ENCODE measurements at places on chromosomes 16 and 17.

DNA sequence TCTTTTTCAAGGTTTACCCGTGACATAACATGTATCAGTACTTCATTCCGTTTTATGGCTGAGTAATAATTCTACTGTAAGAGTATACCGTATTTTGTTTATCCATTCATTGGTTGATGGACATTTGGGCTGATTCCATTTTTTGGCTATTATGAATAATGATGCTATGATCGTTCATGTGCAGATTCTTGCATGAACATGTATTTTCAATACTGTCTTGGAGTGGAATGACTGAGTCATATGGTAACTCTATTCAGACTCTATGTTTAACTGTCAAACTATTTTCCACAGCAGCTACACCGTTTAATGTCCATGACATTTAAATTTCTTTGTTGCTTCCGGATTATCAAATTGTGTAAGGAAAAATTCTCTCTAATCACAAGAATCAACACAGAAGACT, 17.9 kb downstream of the BFAR start:
- DNase-seq, result no peak

DNA sequence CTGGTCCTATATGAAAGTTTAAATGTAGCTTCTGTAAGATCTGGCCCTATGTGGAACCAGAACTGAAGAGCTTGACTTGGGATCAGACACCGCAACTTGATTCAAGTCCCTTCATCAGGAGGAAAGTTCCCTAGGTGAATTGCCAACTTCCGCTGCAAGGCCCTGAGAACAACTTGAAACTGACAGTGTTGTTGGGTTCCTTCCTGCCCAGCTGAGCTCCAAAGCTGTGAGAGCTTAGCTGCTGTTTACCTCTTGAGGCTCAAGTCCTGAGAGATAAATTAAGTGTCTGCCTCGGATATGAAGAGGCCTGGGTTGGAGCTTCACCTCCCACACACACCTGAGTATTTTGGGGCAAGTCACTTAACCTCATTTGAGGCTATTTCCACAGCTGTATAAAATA, 44.7 kb downstream of the REXO5 start:
- no peak for DNase-seq

DNA sequence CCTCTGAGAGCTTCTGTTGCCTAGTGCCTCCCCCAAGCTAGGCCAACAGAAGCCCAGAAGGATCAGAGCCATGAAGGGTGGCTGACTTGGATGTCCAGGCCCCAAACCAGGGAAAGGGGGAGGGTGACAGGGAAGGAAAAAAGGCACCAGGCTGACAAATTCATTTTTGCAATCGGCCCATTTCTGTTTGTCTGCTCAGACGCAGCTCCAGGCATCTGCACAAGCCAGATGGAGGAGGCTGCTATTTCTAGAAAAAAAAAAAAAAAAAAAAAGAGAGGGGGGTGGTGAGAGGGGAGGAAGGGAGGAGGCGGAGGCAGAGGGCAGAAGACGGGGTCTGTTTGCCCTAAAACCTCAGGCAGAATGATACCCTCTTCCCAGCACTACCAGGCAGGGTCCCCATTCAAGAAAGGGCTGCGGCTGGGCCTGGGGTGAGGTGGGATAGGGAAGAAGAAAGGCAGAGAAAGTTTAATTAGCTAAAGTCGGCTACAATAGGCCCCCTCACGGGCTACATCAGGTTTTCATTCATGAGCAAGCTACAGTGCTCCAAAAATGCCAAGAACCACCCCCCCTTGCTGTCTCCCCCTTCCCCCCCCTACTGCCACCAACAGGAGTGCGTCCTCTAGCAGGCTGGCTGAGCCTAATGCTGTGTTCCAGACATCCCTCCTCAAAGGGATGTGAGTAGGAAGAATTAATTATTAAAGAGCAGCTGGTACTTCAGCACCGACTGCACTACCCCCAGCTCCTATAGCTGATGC, 2.4 kb downstream of the HDAC5 start:
- DNase-seq, result no peak

GRCh38 chr16:84925773-84926372, 85.5 kb downstream of the ZDHHC7 start:
- no peak for DNase-seq

- no peak for DNase-seq
Observed at GRCh38 chr16:23682181-23682580, 3.5 kb downstream of the PLK1 start.

- DNase-seq, result no peak
Observed at GRCh38 chr16:57384248-57385070, 12.2 kb downstream of the CX3CL1 start.

- no peak for DNase-seq
Observed at GRCh38 chr16:56310690-56311089, 114.7 kb downstream of the AMFR start.

GRCh38 chr16:77617996-77618395, 104.3 kb upstream of the NUDT7 start:
- DNase-seq, result no peak

GRCh38 chr17:9905902-9906301, 831 bp upstream of the RCVRN start:
- no peak for DNase-seq

DNA sequence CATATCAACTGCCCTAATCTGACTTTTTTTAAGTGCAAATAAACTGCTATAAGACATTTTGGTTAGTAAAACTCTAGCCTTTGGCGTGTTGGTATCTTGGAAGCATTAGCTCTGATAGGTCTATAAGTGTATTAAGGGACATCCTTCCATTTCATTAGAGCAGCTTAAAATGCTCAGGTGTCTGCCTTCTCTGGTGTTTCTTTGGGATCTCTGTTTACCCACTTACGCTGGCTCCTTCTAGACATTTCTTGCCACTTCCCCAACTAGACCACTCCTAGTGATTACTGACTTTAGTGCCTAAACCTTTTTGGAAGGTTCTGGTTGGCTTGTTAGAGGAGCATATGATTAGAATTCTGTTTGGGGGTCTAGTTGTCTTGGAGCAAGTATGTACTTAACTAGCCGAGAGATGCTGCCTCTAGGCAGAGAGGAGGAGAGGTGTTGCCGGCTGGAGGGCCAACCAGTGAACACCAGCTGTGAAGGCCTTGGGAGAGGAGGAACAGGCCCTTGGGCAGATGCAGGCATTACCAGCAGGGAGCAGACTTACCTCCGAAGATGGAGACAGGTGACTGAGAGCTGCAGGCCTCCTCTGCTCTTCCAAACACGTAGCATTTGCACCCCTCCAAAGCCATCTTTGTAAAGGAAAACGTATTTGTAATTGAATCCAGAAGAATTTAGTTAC, 15.2 kb upstream of the CLEC18C start:
- DNase-seq, result no peak

DNA sequence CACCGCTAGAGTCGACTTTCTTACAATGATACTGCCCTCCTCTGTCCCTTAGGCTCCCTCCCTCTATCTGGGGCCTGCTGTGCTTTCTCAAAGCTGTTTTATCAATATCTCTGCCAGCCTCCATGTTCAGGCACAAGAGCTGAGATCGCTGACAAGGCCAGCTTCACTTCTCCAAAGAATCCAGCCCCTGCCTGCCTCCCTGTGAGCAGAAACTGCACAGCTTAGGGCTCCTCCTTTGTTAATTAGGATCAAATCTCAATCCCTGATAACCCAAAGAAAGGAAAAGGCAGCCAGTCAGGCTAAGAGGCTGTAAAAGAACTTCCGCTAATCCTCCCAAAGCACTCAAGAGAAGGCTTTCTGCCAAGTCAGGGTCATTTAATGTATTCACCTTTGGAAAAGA, 616.0 kb upstream of the CDH11 start:
- no peak for DNase-seq

DNA sequence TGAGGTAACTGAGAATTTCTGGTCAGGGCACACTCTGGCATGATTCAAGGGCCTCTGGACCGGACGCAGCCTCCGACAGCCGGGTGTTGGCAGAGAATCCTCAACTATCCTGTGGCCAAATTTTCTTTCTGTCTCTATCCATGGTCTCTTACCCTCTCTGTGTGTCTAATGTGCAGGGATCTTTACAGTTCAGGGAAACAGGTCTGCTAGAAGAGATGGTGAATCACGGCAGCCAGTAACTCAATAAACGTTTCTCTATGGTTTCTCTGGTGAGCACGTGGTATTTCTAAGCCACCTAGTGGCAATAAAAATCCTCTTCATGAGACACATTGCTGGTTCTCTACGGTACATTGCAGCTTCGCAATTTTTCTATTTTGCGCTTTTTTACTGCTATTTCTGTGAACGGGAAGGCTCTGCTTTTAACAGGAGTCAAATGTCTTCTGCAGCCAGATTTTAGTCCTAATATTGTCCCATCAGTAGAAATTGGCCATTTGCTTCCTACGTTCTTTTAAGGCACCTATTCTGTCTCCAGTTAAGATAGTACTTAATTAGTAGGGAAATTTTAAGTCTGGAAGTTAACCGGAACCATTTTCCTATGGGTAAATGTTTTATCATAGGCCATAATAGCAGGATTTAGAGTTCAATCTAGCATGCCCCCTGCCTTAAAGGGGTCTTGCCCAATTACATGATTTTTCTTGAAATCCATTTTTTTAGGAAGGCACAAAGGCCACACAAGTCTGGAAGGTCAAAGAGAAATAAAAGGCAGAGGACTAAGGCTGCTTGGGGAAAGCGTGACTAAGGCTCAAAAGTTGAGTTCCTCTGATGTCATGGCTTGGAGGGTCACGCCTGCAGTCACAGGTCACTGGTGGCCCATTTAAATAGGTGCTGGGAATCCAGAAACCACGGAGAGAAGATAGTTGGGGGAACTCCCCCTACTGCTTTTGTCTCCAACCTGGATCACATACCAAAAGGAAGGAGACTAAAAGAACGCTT, 31.5 kb downstream of the QPRT start:
- DNase-seq, result no peak

GRCh38 chr16:2095918-2096582, 39.6 kb downstream of the PKD1 start:
- DNase-seq, result no peak

GRCh38 chr17:2876467-2876866, 80.2 kb downstream of the RAP1GAP2 start:
- no peak for DNase-seq

- no peak for DNase-seq
Observed at GRCh38 chr17:61657338-61657737, 66.3 kb upstream of the NACA2 start.

- DNase-seq, result no peak
Observed at GRCh38 chr16:17304106-17304490, 166.7 kb downstream of the XYLT1 start.

GRCh38 chr17:5499476-5500231, 13.3 kb downstream of the MIS12 start:
- DNase-seq, result no peak

DNA sequence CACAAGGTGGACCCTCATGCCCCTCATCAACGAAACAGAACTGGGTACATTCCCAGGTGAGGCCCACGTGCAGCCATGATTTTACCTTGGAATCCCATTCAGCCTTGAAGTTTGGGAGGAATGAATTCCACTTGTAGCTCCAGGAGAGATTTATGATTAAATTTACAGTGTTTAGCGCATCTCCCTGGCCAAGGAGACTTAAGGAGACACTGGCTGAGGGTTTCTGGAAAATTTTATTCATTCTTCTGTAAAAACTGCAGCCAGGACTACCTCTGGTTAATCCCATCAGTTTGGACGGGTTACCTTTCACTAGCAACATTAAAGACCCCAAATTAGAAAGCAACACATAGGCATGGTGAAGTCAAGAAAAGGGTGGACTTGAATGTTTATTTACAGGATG, 87.2 kb upstream of the SMURF2 start:
- no peak for DNase-seq

DNA sequence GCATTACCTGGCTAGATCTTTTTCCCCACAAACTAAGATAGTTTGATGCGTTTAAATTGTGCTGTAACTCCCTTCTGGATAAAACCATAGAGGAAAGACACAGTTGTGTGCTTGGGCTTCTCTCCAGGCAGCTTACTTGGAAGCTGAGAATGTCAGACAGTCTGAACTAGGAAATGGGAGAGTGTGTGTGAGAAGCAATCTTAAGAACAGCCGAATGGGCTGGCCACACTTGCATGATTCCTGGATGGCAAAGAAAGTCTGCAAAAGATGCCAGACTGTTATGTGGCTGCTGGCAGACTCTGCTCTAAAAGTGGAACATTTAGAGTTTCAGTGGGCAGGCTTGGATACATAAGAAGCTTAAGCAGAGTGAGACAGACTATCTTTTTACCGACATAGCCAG, 384.3 kb upstream of the PSMD7 start:
- DNase-seq, result no peak

GRCh38 chr17:44961921-44962350, 6.2 kb downstream of the C1QL1 start:
- DNase-seq, result no peak

DNA sequence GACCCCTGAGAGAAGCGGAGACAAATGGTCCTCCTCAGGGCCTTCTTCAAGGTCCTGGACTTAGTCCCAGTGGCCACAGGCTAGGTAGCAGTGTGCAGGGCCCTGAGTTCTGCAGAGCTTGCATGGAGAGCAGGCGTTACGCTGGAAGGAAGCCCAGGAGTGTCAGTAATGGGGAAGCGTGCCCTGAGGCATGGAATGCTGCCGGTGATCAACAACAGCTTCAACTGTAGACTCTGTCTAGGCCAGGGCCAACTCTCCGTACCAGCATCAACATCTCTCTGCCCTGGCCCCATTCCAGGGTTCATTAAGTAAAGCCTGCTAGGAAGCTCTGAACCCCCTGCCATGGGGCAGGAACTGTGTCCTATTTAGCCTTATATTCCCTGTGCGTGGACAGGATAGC, 568 bp upstream of the TNK1 start:
- DNase-seq, result no peak

DNA sequence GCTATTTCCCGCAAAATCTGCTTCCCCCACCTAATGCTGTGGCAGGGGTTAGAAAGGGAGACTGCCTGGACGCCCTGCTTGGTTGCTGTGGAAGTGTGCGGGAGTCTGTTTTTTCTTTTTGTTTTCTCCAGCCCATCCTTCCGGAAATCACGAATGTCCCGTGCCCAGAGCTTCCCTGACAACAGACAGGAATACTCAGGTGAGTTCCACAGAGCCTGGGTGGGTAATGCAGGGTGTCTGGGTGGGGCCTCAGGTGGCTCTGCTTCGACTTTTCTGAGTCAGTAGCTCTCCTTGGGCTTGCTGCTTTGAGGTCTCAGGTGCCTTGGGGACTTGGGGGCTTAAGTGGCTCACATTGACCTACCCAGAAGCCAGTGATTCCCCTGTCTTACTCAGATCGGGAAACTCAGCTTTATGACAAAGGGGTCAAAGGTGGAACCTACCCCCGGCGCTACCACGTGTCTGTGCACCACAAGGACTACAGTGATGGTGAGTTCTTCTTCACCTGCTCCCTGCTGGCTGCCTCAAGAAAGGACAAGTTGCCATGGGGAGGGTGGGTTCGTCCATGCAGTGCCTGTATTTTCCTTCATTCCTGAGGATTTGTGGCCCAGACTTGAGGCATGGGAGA, 11.4 kb downstream of the LIMD2 start:
- no peak for DNase-seq

DNA sequence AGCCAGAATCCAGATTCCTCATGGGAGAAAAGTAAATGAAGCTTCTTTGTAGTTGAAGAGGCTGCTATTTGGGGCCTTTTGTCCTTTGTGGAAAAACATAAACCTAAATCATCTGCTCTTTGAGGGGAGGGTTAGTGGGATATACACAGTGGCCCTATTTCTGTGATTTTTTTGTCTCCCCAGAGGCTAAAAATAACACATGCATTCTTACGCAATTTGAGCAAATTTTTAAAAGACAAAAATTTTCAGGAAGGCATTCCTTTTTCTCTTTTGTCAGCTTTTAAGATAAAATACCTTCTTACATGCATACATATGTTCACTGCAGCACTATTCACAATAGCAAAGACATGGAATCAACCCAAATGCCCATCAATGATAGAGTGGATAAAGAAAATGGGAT, 165.5 kb downstream of the AXIN2 start:
- no peak for DNase-seq

GRCh38 chr16:383326-384051, 1.7 kb upstream of the PGAP6 start:
- DNase-seq, result no peak

All from stimulated activated CD4-positive, alpha-beta T cell treated with anti-CD3 and anti-CD28 coated beads, Interleukin-15, amount 100 ng/mL, for 1 hour (primary cell).